Kidney tubule cell (primary cell): ENCODE measurements at places on chromosomes 13 and 19.

- peak; percentile 87 for DNase-seq
These were observed 48.8 kb upstream of the INTS6 start for GRCh38 chr13:51501592-51502152.

DNA sequence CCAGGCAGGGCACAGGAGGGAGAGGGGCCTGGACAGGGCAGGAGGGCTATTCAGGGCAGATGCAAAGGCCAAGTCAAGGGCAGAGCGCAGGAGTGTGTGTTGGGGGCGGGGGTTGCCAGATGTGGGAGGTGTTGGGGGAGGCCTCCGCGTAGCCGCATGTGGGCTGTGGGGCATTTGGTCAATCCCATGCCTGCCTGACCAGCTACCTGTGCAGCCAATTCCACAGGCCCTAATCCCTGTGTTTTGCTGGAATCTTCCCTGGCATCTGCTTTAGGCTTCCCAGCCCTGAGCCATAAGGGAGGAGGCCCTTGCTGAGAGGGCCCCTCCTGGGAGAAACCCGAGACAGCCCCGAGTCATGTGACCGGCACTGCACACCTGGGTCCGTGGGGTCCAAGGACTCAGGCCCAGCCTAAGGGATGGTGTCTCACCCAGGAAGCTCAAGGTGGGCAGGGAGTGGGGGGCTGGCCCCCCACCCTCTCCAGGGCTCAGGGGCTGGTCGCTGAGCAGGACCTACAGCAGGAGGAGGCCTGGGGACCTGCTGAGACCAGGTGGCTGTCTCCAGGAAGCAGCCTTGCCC lies 20.3 kb downstream of the RFX1 start:
- peak; percentile 25 for DNase-seq

- no peak for DNase-seq
These were observed 106.3 kb downstream of the FGF9 start for GRCh38 chr13:21777166-21777565.

DNA sequence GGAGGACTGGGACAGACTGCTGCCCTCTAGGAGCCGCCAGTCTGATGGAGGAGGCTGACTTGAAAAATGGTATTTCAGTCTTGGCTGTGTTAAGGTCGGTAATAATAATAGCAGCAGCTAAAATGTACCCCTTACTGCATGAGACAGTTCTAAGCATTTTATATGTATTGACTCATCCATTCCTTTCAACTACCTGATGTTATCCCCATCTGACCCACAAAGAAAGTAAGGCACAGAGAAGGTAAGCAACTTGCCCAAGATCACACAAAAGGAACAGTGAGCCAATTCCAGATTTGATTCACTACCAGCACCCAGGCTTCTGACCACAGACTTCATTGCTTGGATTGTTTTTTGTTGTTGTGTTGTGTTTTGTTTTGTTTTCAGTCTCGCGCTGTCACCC lies 4.0 kb downstream of the NCAN start:
- DNase-seq: no peak

GRCh38 chr13:25783076-25783475 lies 268.7 kb downstream of the SHISA2 start:
- no peak for DNase-seq
